T-helper 1 cell (primary cell): ENCODE measurements at places on chromosomes 5 and 9.
A peak's percentile ranks its signal among the peaks of the same experiment; 100 is the strongest.

DNA sequence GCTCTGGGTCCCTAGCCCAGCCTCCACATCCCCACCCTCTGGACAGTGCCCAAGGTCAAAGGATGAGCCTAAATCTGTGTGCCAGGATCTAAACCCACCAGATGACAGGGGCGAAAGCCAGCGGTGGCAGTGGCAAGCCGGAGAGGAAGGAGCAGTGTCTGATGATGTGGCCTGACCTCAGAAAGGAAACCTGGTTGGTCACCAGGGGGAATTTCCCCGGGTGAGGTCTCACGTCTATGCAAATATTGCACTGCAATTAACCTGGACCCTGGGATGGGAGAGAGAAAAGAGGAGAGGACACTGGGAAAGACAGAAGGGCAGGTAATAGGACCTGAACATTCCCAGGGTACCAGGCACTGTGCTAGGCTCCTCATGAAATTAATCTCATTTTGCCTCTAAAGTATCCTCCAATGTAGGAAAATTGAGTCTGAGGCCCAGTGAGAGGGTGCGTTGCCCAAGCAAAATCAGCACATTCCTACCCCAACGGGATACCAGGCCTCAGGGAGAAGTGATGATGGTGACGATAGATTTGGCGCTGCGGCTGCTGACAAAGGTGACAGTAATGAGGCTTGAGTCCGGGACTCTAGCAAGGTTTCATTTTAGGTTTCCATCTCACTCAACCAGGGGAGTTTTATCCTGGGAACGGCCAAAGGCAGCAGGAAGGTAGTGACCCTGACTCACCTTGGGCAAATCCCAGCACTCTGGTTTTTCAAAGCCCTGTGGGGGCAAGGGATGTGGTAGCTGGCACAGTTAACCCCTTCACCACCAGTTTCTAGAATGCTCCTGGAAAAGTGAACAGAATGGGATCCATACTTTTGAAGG, 13.4 kb upstream of the TNIP1 start:
- peak; percentile 37 for DNase-seq

DNA sequence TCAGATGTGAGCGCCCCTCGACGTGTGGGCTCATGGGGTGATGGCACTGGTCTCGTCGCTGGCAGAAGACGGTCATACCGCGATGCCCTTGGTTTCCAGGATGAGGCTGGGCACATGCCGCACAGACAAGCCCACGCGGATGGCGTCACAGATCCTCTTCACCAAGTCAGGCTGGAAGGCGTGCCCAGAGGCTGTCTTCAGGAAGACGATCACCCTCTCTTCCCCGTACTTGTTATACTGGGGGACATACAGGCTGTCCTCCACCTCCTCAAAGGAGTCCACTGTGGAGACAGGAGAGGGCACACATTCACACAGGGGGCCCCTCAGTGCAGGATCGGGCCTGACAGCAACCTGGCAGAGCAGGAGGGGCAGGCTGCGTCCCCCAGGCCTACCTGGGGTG, 41.9 kb upstream of the ZNF354A start:
- DNase-seq, result no peak

DNA sequence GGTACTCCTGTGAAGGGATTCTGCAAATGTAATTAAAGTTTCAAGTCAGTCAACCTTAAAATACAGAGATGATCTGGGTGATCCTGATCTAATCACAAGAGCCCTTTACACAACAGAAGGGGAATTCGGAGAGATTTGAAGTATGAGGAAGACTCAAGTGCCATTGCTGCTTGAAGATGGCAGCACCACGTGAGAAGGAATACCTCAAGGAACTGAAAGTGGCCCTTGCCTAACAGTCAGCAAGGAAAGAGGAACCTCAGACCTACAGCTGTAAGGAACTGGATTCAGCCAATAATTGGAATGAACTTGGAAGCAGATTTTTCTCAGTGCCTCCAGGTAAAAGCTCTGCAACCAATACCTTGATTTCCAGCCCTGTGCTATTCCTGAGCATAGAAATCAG, 87.4 kb downstream of the THBS4 start:
- no peak for DNase-seq

DNA sequence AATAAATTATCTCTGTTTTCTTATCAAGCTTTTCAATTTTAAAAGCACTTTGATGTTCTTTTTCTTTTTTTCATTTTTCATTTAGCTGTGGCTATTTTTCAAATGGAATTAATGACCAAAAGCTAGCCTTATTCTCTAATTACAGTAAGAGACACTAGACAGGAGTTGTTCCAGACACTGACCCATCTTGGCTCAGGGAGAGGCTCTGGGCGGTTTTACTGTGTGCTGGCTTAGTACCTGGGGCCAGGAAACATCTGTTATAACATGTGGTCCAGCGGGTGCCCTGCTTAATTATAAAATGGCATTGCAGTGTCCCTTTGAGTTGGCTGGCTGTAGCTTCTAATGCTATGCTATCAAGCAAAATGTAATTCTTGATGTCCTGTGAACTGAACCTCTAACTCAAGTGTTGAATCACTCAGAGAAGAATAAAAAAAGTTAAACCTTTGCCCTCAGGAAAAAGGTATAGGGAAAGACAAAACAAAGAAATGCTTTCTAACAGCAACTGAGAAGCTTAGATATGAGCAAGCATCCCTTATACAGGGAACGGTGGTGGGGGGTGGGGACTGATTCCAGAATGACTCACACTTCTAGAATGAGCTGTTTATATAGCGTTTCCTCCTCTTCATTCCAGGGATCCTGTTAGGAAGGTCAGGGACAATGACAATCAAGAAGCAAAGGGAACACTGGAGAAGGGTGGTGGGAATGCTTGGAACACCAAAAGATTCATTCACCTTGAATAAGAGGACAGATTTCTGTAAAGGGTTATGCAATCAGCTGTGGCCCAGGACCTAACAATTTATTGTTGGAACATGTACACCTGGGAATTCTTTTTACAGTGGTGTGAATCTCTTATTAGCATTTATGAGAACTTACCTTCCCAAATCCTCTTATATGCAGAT, 58.7 kb upstream of the NFIB start:
- DNase-seq, result no peak

- DNase-seq, result no peak
These were observed 19.3 kb downstream of the MEIKIN start for GRCh38 chr5:131926168-131926567.

- DNase-seq, result no peak
These were observed 23.7 kb upstream of the PTGES start for GRCh38 chr9:129776566-129776937.
